ENCODE measurements at places on chromosomes 11 and 22.

DNA sequence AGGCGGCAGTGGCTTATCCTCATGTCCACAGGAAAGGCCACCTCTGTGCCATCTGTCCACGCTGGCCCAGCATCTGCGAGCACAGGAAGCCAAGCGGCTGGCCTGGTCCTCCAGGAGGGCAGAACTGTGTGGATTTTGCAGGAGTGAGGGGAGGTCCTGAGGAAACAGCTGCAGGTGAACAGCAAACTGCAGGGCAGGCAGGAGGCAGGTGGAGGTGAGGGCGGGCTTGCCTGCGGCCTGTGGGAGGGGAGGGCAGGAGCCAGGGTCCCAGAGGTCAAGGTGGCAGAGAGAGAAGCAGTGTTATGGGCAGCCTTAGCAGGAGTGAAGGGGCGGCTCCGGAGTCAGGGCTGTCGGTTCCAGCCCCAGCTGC is 369.7 kb downstream of the SHANK2 start:
- DNase-seq: no peak

- peak; percentile 71 for DNase-seq
Observed at GRCh38 chr11:74388678-74389327, 9.4 kb downstream of the PGM2L1 start.

GRCh38 chr22:39598017-39598965 is 27.7 kb downstream of the CACNA1I start:
- no peak for DNase-seq

- no peak for DNase-seq
Observed at GRCh38 chr11:130673698-130674097, 225.3 kb downstream of the ADAMTS15 start.

DNA sequence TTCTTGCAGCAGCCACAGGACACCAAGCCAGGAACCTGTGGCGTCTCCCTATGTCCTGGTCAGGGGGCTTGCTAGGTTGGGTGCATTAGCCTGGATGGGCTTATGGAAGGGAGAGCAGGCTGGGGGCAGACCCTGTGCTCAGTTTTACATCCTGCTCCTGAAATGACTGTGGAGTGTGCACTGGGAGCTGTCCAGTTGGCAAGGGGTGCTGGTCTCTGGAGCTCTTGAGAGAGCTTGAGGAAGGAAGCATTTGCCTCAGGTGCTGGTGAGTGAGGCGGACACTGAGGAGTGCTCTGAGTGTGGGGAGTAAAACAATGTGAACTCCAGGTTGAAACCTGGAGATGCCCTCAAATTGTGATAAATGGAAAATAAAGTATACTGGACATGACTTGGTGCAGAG is 3.4 kb downstream of the SCGB1D4 start:
- DNase-seq: no peak

DNA sequence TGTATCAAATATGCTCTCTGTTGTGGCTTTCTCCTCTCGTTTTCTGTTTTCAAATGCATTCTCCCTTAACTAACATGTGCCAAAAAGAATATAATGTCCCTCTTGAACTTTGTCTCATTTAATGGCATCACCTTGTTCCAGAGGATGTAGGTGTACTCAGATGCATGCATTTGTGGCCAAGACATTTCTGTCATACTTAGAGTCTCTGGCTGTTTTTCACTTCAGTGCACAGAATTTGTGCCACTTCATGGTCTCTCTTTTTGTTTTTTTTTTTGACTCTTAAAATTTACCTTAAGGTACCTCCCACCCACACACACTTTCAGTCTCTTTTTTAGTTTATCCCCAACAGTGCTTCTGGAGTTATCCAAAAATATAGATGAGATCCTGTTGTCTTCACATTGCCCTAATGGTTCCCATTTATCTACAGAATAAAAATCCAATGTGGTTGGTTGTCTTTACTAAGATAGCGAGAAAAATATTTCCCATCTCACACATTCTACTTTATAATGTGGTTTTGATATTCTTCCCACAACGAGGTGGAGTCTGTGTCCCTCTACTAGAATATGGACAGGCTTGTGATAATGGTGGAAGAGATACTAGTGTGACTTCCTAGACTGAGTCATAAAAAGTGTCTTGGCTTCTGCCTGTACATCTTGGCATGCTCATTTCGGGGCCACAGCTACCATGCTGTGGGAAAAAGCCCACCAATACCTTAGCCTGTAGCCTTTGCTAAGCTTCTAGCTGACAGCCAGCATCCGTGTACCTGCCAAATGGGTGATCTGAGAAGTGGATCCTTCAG is 125.8 kb downstream of the DDX10 start:
- DNase-seq: no peak

- DNase-seq: no peak
Observed at GRCh38 chr11:61629082-61629833, 48.4 kb upstream of the SYT7 start.

DNA sequence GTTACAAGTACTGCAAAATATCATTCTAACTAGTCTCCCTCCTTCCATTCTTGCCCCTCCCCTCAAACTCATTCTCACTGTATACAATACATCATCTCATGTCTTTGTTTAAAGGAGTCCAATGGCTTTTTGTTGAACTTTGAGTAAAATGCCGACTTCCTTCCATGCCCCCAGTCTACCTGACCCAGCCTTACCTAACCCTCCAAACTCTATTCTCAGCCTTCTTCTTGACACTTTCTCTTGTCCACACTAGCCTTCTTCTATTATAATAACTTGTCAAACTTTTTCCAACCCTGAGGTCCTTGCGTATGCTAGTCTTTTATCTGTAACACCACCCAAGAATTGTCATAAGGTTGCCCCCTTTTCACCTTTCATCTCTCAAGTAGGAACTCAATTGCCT is 1011.4 kb upstream of the CCDC90B start:
- no peak for DNase-seq

- DNase-seq: no peak
Observed at GRCh38 chr11:81899156-81899555, 834.5 kb downstream of the FAM181B start.

GRCh38 chr11:44260081-44260480 is 49.9 kb downstream of the ALX4 start:
- DNase-seq: no peak

DNA sequence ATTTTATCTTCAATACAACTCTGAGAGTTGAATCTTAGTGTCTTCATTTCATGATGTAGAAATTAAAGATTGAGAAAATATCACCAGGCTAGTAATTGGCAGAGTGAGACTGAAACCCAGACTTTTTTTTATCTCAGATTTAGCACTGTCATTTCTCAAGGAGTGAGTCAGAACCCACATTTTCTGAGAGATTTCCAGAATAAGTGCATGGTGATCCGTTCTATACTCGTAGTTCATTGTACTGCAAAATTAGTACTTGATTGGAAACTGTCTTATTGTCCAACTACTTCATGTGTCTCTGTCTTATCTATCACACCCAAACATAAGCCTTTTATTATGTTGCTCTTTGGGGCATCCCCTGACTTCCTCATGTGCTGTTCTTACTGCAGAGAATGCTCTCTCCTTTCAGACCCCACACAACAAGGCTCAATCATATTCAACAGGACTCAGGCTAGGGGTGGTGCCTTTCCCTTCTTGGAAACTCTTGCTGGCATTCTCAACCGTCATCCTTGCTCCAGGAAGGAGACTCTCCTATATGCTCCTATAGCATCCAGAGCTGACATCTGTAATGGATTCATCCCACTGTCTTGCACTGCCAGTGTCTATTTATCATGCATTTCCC is 76.7 kb upstream of the BLID start:
- DNase-seq: peak; percentile 25

- DNase-seq: peak; percentile 25
Observed at GRCh38 chr22:49979587-49980264, 19.2 kb downstream of the PIM3 start.

GRCh38 chr11:79547256-79547655 is 106.4 kb upstream of the TENM4 start:
- DNase-seq: no peak

DNA sequence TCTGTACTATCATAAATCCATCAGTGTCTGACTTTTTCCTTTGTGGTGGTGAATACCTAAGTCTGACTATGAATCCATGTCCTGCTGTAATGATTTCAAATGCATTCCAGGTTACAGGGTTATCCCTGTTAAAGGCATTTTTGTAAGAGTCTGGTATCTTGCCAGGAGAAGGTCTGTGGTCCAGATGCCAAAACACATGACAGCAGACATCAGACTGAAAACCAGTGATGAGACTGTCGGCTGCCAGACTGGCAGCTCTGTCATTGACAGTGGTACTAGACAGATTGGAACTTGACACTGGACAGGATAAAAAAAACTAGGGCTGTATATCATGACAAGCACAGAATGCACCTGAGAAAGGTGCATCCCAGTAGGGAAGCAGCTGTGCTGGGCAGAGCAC is 301.8 kb upstream of the FAT3 start:
- no peak for DNase-seq

- DNase-seq: no peak
Observed at GRCh38 chr11:128515826-128516778, 71.3 kb downstream of the ETS1 start.

DNA sequence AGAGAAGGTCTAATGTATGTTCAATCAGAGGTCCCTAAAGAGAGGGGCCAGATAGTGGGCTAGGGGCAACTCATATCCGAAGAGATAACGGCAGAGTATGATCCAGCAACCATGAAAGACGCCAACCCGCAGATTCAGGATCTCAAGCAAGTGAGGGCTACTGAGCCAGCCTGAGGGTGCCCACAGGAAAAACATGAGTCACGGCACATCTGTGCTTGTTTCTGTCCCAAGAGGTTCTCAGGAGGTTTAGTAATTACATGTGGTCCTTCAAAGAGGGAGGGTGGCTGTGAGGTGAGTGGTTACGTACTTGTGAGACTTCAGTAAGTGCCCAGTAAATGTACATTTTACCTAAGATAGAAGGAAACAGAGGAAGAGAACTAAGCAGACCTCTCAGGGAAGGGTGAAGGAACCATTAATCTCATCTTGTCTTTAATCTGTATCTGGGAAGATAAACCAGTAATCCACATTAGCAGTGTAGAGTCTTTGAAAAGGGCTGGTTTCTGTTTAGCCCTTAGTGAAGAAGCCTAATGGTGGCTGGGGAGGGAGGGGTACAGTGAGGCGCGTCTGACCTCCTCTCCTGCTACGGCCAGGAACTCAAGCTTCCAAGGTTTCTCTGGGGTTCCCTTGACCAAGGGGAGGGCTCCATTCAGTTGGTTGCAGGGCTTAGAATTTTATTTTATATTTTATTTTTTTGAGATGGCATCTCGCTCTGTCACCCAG is 10.2 kb downstream of the SIRT3 start:
- no peak for DNase-seq

GRCh38 chr22:22595001-22595835 is 36.2 kb upstream of the PRAME start:
- no peak for DNase-seq

DNA sequence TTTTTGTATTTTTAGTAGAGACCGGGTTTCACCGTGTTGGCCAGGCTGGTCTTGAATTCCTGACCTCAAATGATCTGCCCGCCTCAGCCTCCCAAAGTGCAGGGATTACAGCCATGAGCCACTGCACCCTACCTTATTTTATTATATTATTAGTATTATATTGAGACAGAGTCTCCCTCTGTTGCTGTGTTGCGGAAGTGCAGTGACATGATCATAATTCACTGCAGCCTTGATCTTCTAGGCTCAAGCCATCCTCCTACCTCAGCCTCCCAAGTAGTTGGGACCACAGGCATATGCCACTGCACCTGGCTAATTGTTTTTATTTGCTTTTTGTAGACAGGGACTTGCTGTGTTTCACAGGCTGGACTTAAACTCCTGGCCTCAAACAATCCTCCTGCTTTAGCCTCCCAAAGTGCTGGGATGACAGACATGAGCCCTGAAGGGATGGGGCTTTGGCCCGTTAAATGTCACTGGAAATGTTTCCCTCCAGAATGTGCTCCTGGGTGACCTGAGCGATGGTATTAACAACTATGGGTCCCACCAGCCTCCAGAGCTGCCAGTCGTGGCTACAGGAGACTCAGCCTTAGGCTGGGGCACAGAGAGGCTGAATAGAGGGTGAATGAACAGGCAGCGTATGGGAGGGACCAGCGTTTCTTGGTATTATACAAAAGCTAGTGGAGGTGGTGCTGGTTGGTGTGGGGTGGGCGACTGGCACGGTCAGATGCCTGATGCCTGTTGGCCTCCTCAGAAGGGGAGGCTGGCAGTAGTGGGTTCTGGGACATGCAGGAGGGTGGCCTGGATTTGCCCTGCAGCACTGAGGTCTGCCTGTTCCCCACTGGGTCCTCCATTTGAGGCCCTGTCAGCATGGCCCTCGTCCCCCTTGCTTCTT is 7.3 kb downstream of the TANGO2 start:
- DNase-seq: peak; percentile 4

- DNase-seq: no peak
Observed at GRCh38 chr11:119410501-119410900, 12.5 kb downstream of the THY1 start.

DNA sequence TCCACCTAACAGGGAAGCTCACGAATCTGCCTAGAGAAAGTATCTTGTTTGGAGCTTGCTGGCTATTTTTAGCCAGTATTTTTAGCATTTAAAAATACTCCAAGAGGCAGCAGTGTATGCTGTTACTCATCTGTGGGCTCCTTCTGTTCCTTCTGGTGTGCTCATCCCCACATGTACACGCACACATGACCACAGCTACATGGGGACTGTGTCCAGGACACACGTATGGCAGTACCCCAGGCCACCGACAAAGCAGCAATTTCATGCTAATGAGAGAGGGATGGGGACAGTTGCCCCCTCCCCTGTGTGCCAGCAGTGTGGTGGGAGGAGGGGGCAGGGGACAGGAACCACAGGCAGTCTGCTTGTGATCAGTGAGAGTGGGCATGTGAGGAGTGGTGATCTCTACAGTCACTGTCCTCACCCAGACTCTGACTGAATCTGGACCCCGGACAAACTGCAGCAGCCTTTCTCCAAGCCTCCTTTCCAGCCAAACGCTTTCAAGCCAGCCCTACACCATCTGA is 16.4 kb downstream of the USP2 start:
- no peak for DNase-seq

GRCh38 chr11:75896843-75897419 is 81.9 kb downstream of the UVRAG start:
- no peak for DNase-seq

DNA sequence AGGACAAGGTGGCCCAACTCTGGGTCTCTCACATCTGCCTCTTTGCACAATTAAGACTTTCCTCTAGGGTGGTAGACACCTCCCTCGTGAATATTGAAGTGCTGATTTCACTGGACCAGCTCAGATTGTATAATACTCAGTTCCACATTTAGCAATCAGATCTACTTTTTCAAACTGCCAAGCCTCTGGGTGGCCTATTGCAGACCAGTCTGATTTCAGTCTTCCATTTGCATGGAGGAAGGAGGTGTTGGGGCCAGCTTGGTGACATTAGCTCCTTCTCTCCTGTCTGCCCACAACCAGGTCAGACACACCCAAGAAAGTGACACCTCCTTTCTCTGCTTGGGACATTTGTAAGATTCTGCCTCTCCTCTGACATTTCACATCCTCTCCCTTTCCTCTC is 78.2 kb downstream of the PPFIBP2 start:
- DNase-seq: no peak

All from SW 1271 (cell line).